ENCODE measurements at places on chromosomes 12 and 14. TPM values are rescaled to one million over a fixed set of nuclear protein-coding genes. Genes with fewer than 3 reads are reported as not detected.

ACOT6 gene
- total RNA-seq: 0.68 TPM

EML5 gene
- 0.21 TPM for total RNA-seq

- H3K27me3 ChIP-seq: no peaks in the 10 kb centered on the region
- DNase-seq: no peak
- no peaks in the 10 kb centered on the region for H3K36me3 ChIP-seq
- H3K4me1 ChIP-seq: no peaks in the 10 kb centered on the region
- no peak overlapping the region for H3K4me3 ChIP-seq
- H3K27ac ChIP-seq: no peak overlapping the region
Observed at GRCh38 chr12:52646613-52647012, 5.4 kb downstream of the KRT2 start.

GRCh38 chr14:37438444-37438843, 156.6 kb downstream of the FOXA1 start:
- H3K4me1 ChIP-seq: peaks cover 4% of the 10 kb centered on the region
- H3K4me3 ChIP-seq: no peak overlapping the region
- H3K36me3 ChIP-seq: no peaks in the 10 kb centered on the region
- H3K27ac ChIP-seq: no peak overlapping the region

Measured in right lobe of liver (tissue), 6 donors.